ENCODE measurements at places on chromosomes 3 and 15.

- DNase-seq, result no peak
Observed at GRCh38 chr3:114691871-114692270, 398.0 kb downstream of the TIGIT start.

DNA sequence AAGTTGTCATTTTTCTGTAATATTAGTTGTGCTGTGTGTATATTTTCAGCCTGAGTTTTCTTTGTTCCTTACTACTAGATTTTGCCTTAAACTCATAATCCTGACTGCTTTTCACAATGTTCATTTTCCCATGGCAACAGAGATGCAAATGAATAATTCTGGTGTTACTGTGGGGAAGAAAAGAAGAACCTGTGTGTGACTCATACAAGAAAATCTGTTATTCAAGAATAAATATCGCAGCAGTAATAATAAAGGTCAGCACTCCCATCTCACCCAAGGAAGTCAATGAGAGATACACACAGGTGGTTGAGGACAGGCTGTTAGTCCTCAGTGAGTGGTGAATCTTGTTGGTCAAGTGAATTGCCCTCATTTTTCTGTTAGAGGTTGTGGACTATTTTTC lies 656.6 kb upstream of the NAALADL2 start:
- no peak for DNase-seq

DNA sequence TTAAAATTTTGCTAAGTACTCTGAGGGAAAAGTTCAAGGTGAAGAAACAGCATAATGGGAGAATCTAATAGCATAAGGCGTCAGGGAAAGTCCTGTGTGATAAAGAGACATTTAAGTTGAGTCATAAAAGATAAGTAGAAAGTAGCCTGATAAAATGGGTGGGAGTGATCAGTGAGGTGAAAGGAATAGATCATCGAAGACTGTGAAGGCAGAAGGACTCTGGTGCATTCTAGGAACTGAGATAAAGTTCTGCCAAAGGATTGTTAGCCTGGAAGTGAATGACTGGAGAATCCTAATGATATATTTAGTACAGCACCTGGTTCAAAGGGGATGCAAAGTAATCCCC lies 149.9 kb downstream of the CFAP20DC start:
- DNase-seq, result no peak

DNA sequence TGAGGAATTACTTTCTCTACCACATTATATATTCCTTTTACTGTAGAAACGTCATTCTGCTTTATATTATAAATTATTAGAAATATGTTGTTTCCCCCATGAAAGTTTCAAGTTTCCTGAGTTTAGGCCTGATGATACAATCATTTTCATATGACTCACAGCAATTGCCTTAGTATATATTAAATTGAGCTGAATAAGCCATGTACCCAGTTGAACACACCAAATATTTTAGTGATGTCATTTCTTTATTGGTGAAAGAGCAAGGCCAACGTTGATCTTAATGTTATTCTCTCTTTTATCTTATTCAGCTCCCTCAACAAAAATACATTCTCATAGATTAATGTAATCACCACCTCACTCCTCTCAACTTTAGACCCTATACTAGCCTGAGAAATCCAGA lies 30.8 kb downstream of the B3GNT5 start:
- DNase-seq, result no peak

GRCh38 chr3:160649596-160649995 lies 27.4 kb upstream of the ARL14 start:
- no peak for DNase-seq

- DNase-seq, result no peak
Observed at GRCh38 chr3:25120665-25121064, 307.4 kb upstream of the RARB start.

GRCh38 chr15:98737159-98737558 lies 88.8 kb downstream of the IGF1R start:
- DNase-seq, result no peak

- DNase-seq, result no peak
Observed at GRCh38 chr15:80572337-80572736, 122.8 kb upstream of the ABHD17C start.

GRCh38 chr15:74725225-74725774 lies at the start of gene CYP1A1:
CYP1A1 (minus strand) TSS chr15:74725528; CDS start chr15:74723097, 2,431 bp downstream.
- no peak for DNase-seq

GRCh38 chr15:68807249-68807648 lies 13.4 kb downstream of the ANP32A start:
- no peak for DNase-seq

GRCh38 chr3:107794664-107795443 lies 272.1 kb downstream of the BBX start:
- no peak for DNase-seq

- no peak for DNase-seq
Observed at GRCh38 chr3:17181413-17181907, 296.7 kb downstream of the PLCL2 start.

DNA sequence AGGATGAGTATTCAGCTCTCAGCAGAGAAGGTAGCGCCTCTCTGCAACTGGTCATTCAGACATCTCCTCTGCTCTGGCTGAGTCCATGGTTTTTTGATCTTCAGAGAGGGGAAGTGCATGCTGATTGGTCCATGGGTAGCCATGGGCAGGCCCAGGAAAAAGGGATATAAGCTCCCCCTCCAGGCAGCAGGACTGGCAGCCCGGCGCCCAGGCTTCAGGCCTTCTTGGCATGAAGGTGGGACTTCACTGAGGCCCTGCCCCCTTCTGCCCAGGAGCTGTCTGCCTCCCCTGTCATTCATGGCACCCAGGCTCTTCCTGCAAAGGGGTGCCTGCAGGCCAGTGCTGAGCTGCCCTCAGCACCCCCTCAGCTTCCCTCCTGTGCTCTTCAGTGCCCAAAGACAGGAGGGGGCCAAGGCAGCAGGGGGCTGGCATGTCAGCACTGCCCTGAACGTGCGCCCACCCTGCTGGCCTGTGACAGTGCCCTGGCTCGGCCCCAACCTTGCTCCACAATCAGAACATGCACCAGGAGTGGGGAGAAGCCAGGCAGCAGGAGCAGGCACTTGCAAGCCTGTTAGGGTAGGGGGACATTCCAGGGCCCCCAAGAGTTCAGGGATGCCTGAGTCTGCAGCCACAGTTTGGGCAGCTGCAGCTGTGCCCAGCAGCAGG lies 13.8 kb upstream of the NR1I2 start:
- no peak for DNase-seq

DNA sequence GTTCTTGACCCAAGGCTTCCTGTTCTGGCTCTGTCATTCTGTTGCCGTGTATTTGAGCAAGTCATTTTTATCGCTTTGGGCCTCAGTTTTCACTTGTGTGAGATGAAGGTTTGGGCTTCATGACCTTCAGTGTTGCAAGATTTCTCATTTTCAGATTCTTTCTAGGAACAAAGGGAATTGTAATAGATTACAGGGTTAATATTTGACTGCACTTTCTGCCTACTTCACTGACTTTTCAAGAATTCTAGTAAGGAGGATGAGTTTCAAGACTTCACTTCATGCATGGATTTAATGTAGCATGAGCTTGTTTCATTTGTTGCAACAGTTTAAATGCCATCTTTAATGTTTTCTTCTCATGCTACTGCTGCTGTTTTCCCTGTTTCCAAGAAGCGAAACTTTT lies 226.5 kb downstream of the NLGN1 start:
- DNase-seq, result no peak

All from stimulated activated CD8-positive, alpha-beta memory T cell treated with anti-CD3 and anti-CD28 coated beads, Interleukin-15, amount 100 ng/mL, for 48 hours (primary cell).